Cerebellar nuclear complex (tissue), 1 donor: ENCODE measurements at places on chromosomes 4 and X.

GRCh38 chr4:151983854-151984253 lies 223.0 kb upstream of the GATB start:
- DNase-seq: peak; percentile 54

- DNase-seq: no peak
Observed at GRCh38 chr4:113957956-113958355, 21.5 kb downstream of the ARSJ start.

GRCh38 chr4:13007802-13008470 lies 476.2 kb downstream of the RAB28 start:
- DNase-seq: no peak

GRCh38 chr4:2991243-2991642 lies 27.9 kb downstream of the GRK4 start:
- no peak for DNase-seq

- DNase-seq: no peak
Observed at GRCh38 chr4:141098163-141098562, 35.1 kb downstream of the RNF150 start.

GRCh38 chrX:7047951-7048350 lies 99.6 kb upstream of the STS start:
- no peak for DNase-seq

DNA sequence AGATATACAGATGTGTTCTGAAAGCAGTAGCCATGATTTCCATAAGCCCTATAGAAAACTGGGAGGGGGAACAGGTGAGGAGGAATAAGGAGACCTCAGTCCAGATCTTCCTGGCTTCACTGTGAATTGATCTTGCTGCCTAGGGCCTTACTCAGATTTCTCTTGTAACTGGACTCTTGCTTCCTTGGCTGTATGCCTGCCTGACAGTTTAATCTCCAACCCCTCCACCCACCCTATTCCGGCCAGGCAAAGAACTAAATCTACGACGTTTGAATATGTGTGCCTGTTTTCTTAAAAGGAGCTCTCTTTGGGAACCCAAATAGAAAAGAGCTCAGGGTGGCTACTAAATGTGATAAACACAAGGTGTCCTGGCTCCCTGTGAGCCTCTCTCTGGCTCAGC lies 173.0 kb downstream of the GPC3 start:
- DNase-seq: no peak

DNA sequence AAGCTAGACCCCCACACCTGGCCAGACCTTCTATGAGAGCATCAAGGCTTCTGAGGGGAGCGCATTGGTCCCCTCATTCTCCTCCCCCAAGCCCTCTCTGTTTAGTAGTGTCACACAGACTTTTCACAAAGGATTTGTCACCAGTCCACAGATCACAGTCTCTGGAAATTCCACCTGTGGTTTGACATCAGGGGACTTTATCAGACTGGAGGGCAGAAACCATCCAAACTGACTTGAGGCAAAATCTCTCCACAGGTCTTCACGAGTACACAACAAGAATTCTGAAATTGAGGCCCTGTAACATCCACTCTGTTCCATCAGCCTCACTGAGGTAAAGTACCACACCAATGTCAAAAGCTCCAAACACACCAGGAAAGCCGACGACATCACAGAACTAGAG lies 112.5 kb downstream of the SH3KBP1 start:
- no peak for DNase-seq

- DNase-seq: no peak
Observed at GRCh38 chrX:150769408-150769807, 76.2 kb downstream of the MTMR1 start.

GRCh38 chr4:165971446-165971845 lies 98.4 kb downstream of the TLL1 start:
- no peak for DNase-seq

GRCh38 chrX:13666836-13667235 lies 13.9 kb downstream of the TCEANC start:
- DNase-seq: no peak

- DNase-seq: peak; percentile 9
Observed at GRCh38 chrX:23341452-23341851, 6.8 kb downstream of the PTCHD1 start.

DNA sequence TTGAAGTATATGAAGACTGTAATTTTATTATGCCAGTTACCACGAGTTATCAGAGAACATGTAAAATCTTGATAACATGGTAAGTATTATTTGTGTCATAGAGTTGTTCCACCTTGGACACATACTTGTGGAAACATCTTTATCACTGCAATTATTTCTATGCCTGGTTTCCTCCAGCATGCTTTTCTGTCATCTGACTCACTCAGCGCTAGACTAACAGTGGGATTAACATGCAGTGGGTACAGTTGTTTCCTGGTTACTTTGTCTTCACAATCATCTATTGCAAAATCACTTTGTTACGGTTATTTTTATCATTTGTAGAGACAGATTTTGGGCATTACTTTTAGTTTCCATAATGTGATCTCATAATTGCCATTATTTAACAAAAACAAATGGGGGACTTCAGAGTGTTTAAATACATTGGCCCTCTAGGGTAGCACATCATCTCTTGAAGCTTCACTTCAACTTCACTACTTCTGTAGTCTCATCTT lies at the start of gene STATH:
TSS of gene STATH (plus strand) at position 441 of the 491 bp plus-strand sequence. CDS start 2,472 bp downstream, outside the sequence.
- DNase-seq: no peak

GRCh38 chr4:65646136-65646535 lies 24.2 kb downstream of the EPHA5 start:
- DNase-seq: no peak

- no peak for DNase-seq
Observed at GRCh38 chrX:27583976-27584375, 6.2 kb upstream of the DCAF8L2 start.

- no peak for DNase-seq
Observed at GRCh38 chrX:3697701-3698279, 15.7 kb downstream of the PRKX start.

DNA sequence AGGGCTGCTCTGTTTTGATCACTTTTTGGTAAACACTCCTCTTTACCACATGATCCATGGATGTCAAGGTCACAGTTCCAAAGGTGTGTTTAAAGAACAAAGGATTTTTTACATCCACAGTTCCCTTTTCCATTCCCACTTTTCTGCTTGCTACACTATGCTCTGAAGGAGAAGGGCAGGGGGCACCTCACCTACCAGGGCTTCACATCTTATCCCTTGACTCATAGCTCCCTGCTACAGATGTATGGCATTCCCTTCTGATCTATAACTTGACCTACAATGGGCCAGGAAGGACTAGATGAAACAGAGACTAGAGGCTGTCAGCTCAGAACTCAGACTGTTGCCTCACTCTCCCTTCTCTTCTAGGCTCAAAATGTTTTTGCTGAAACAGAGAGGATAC lies 233.1 kb upstream of the RPS6KA3 start:
- DNase-seq: no peak

- no peak for DNase-seq
Observed at GRCh38 chr4:125750828-125751466, 436.2 kb downstream of the FAT4 start.

GRCh38 chr4:62543002-62543401 lies 1342.9 kb downstream of the ADGRL3 start:
- no peak for DNase-seq

DNA sequence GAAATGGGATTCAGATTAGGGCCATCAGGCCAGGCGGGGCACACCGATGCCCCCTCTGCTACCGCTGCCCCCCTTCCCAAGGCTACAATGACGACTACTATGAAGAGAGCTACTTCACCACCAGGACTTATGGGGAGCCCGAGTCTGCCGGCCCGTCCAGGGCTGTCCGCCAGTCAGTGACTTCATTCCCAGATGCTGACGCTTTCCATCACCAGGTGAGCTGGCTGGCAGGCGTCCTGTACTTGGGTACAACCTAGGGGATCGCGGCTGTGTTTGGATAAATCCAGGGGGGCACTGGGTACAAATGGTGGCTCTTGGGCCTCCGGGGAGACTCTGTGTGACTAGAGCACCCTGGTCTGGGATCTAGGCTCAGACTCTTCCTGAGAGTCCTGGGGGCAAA lies 1.1 kb downstream of the EMD start:
- DNase-seq: no peak

DNA sequence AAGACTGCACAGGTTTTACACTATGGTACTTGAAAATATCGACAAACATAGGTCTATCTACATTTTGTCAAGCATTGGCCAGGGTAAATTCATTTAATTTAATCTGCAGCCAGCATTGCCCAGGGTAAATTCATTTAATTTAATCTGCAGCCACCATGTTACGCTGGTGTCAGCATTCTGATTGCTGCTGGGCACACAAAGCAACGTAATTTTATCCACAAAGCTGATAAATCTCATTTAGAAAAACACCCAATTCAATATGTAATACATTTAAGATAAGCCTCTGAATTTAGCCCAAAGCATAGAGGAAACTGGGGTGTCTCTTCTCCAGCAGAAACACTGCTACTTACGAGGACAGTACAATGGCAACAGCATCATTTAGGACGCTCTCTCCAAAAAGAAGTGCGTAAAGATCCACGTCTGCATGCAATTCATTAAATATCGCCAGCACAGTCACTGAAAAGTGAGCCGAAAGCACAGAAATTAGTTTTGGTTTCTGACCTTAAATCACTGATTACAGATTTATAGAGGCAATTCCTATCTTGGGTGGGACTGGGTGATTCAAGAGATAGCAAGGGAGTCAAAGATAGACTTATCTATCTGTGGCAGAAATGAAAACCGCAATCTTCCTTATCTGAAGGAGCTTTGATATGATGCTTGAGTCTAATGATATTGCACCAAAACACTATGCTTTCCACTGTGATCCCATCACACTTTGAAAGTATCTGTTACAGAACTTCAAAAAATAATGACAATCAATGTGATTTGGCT lies 88.8 kb downstream of the CHST7 start:
- no peak for DNase-seq

GRCh38 chrX:19174401-19175025 lies 52.2 kb upstream of the ADGRG2 start:
- no peak for DNase-seq

DNA sequence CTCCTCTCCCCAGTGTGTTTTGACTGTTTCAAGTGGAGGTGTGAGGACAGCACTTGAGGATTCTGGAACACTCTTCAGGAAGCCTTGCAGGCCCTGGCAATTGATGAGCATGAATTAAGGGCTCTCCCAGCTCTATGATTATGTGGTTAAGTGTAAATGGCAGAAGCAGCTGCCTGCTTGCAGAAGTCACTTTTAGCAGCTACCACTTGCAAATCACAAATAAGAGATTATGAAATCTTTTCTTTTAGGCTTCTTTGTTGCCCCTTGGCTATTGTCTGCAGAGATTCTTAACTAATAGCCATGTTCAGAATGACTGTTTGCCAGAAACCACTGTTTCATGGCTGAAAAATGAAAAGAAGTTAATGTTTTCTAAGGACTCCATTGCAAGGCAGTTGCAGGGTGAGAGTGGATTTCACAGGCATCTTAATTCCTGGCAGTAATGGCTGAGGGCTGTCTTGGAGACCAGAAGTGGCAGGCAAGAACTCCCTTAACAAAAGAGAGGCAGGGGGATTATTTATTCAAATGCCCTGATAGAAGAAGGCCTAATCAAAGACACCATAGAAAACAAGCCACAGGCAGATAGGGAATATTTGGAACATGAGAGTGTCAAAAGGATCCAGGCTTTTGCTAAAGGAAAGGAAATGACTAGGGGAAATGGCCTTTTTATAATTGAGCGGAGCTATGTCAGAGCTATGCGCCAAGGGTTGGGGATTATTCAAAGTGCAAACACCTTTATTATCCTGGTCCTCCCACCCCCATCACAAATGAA lies 8.3 kb upstream of the HOPX start:
- no peak for DNase-seq

GRCh38 chr4:108224611-108225053 lies 55.9 kb upstream of the LEF1 start:
- no peak for DNase-seq

GRCh38 chr4:31518796-31519250 lies 798.7 kb downstream of the PCDH7 start:
- DNase-seq: no peak

GRCh38 chr4:110753466-110753865 lies 130.6 kb upstream of the PITX2 start:
- no peak for DNase-seq

DNA sequence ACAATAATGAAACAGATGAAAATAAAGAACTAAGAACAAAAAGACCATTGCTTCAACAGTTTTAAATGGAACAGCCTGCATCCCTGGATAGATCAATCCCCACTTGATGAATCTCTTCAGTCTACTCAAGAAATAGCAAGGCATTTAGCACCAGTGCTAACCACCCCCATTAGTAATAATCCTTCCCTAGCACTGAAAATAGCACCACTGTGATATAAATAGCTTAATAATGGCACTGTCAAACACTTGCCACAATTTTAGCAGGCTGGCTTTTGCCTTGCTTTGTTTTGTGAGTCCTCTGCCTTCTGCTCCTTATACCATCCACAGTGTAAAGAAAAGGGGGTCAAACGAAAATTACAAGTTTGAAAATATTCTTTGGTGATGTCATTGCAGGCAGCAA lies 17.4 kb downstream of the DCX start:
- DNase-seq: no peak

- no peak for DNase-seq
Observed at GRCh38 chrX:23699636-23700194, 32.4 kb downstream of the PRDX4 start.

DNA sequence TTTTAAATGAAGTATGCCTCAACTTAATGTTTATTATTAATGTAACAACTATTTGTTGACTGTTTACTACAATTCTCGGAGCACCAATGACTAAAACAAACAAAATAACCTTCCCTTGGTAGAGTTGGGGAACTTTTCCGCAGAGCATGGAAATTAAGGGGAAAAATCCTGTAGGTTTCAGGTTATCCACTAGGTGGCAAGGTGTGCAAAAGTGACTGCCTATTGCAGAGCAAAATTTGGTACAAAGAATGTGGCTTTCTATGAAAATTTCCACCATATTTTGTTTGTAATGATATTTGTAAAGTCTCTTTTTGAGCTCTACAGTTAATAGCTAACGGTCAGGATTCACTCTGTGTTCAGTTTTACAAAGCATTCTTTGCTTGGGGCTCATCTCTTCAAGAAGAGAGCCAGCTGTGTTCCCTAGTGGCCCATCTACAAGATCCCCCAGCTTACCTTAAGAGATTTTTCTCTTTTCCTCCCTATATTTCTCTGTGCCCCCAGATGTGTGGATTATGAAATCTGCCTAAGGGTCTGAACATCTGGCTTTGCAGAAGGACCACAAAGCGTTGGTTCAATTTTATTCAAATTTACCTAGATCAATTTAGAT lies 61.1 kb downstream of the FBXO8 start:
- DNase-seq: no peak

DNA sequence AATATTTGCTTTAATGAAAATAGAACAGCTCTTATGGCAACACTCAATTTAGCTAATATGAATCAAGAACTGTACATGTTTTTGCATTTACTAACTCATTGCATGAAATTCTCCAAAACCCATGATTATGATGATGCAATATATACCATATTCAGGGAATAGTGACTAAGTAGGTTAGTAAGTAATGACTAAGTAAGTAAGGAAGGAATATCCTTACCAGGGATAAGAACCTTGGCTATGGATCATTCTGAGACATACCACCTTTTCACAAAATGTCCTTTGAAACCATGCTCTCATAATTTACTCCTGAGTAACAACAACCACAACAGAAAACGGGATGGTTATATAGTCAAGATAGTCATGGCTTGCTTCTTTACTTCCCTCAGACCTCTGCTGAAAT lies 1513.0 kb downstream of the STIM2 start:
- no peak for DNase-seq
